ENCODE measurements at places on chromosomes 6 and 20.

DNA sequence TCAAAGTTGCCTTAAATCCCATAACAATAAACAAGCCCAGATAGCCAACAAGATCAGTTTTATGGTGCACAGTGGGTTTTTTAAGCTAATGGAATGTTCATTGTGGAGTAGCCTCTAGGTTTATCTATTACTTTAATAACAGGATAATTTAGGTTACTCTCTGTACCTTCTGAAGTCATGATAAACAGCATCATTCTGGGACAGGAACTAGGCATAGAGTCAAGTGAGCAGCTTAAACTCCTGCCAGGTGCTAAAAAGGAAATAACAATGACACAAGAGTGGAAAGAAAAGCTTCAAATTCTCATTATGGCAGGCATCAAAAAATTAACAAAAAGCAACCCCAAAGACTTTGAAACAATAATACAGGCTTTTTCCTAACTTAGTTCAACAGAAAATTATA, 228.8 kb downstream of the HACE1 start:
- DNase-seq, result no peak

GRCh38 chr20:1490643-1491195, 501 bp downstream of the SIRPB2 start:
- no peak for DNase-seq

GRCh38 chr6:4350567-4351519, 215.5 kb upstream of the ECI2 start:
- DNase-seq, result no peak

- no peak for DNase-seq
Observed at GRCh38 chr6:15527838-15528617, 134.8 kb downstream of the DTNBP1 start.

- DNase-seq, result no peak
Observed at GRCh38 chr20:63020681-63021080, 13.9 kb upstream of the BHLHE23 start.

GRCh38 chr20:55576981-55577380, 428.3 kb downstream of the CBLN4 start:
- DNase-seq, result no peak

DNA sequence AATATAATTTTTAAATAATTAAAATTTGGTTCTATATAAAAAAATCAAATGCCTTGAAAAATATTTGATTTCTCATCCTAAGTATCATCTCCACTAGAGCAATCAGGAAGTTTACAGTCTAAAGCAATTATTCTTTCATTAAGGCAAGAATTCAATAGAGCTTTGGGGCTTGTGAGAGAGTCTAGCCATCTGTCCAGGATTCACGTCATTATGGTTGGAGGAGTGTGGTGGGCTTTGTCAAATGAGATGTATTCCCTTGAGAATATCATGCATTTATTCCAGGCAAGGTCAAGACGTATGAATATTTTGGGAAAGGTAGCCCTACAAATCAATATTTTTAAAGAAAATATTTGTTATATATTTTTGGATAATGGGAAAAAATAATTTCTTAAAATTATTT, 132.4 kb downstream of the ELOVL4 start:
- no peak for DNase-seq

- DNase-seq, result no peak
Observed at GRCh38 chr20:50518270-50518721, 8.1 kb downstream of the PTPN1 start.

- no peak for DNase-seq
Observed at GRCh38 chr6:22227824-22228610, 68.8 kb downstream of the PRL start.

- no peak for DNase-seq
Observed at GRCh38 chr6:29763491-29764289, 40.5 kb downstream of the HLA-F start.

DNA sequence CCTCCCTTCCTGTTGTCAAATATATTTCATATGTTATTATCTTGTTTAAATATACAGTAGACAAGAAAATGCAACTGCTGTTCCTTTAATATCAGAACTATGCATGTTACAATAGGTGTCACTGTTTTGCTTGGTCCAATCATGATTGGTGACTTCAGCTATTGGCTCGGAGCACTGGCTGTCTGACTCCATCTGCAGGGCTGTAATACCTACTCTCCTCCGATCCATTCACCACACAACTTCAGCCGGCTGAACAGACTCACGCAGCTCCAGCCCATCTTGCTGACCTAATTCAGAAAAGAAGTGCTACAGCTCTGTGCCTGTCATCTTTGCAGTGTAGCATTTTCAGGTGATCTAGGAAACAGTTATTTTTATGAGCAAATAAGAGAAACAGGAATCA, at the start of gene BTBD3:
TSS of gene BTBD3 (plus strand) at position 231 of the 400 bp plus-strand sequence. CDS start 383 bp downstream, outside the sequence.
- DNase-seq, result no peak

GRCh38 chr6:14524319-14524718, 406.7 kb downstream of the CD83 start:
- DNase-seq, result no peak

- DNase-seq, result no peak
Observed at GRCh38 chr6:2384528-2384927, 139.1 kb upstream of the GMDS start.

GRCh38 chr20:62441987-62442539, 14.7 kb upstream of the RBBP8NL start:
- DNase-seq, result no peak

Data from activated CD8-positive, alpha-beta memory T cell treated with anti-CD3 and anti-CD28 coated beads for 1 hour (primary cell).